ENCODE measurements at places on chromosomes 11 and 22. TPM values are rescaled to one million over a fixed set of nuclear protein-coding genes. Genes with fewer than 3 reads are reported as not detected.

SHANK2 gene
- 5.9 TPM for total RNA-seq

INSC gene
- 0.32 TPM for total RNA-seq

P2RY2 gene
- total RNA-seq, result 12.4 TPM

RNF215 gene
- 9.7 TPM for total RNA-seq

ENTHD1 gene
- total RNA-seq, result not detected

SCO2 gene
- total RNA-seq, result 4.7 TPM

TH gene
- total RNA-seq, result 0.34 TPM

ANO3 gene
- 0.08 TPM for total RNA-seq
